Effector memory CD4-positive, alpha-beta T cell (primary cell): ENCODE measurements at places on chromosomes 6 and 20.

DNA sequence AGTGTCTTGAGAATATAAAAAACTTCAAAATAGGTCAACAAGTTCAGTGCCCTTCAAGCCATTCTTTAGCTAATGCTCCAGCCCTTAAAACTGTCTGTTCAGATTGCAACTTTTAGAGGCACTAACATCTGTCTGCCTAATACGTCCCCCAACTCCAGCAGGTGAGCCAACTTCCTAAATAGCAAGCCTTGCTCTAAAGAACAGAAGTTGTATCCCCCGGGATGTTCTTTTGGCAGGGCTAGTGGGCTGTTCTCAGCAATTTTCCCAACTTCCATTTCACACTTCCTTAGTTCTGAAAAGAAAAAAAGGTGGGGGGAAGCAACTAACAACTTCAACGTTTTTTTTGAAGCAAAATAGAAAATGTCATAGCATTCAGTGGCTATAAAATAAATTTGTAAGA lies 290.0 kb upstream of the PTCHD4 start:
- no peaks in the 10 kb centered on the region for H3K36me3 ChIP-seq
- no peak overlapping the region for H3K27ac ChIP-seq
- H3K4me1 ChIP-seq = no peaks in the 10 kb centered on the region

- no peak overlapping the region for H3K4me3 ChIP-seq
- DNase-seq = no peak
- H3K27ac ChIP-seq = no peak overlapping the region
- H3K36me3 ChIP-seq = no peaks in the 10 kb centered on the region
- no peaks in the 10 kb centered on the region for H3K27me3 ChIP-seq
Measured at GRCh38 chr6:72316675-72317380, 305.0 kb upstream of the KCNQ5 start.

DNA sequence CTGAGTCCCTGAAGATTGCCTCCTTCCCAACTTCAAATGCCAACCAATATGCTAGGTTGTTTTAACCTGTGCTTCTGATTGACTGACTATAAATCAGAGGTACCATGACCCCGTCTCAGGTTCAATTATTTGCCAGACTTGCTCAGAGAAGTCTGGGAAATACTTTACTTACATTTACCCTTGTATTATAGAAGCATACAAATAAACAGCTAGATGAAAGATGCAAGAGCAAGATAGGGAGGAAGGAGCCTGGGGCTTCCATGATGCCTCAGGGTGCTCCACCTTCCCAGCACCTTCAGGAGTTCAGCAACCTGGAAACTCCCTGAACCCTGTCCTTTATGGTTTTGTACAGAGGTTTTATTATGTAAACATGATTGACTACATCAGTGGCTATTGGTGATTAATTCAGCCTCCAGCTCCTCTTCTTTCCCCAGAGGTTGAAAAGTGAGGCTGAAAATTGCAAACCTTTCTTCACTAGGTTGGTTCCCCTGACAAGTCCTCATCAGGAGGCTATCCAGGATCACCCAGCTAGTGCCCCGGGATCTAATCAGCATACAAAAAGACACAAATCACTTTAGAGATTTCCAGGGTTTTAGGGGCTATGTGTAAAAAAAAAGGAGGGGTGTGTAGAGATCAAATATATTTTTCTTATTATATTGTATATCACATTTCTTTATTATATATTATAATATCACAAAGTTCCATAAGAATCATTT lies 547.7 kb downstream of the EPM2A start:
- H3K4me3 ChIP-seq = no peak overlapping the region
- H3K4me1 ChIP-seq = no peaks in the 10 kb centered on the region
- no peak overlapping the region for H3K27ac ChIP-seq
- DNase-seq = no peak
- H3K27me3 ChIP-seq = no peaks in the 10 kb centered on the region

GRCh38 chr6:52317211-52317610 lies 32.7 kb upstream of the MCM3 start:
- no peaks in the 10 kb centered on the region for H3K36me3 ChIP-seq
- H3K4me3 ChIP-seq = no peak overlapping the region
- no peak for DNase-seq
- no peaks in the 10 kb centered on the region for H3K4me1 ChIP-seq
- no peak overlapping the region for H3K27ac ChIP-seq

DNA sequence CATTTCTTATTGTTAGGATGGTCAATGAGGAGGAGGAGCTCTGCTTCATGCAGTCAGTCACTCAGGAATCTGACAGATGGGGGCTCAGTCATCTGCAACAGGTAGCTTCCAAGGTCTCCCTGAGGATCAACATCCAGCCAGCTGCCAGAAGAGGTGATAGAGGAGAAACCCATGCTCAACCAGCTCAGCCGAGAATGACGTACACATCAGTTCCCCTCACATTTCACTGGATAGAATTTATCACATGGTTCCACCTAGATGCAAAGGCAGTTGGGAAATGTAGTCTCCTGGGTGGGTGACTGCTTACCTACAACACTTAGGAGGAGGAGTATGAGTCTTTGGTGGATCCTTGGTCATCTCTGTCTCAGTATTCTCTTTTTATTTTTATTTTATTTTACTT lies 144.5 kb downstream of the CEBPB start:
- peaks cover 16% of the 10 kb centered on the region for H3K4me1 ChIP-seq
- H3K4me3 ChIP-seq = no peak overlapping the region
- no peak for DNase-seq
- H3K36me3 ChIP-seq = no peaks in the 10 kb centered on the region
- H3K27me3 ChIP-seq = no peaks in the 10 kb centered on the region

- H3K4me3 ChIP-seq = no peak overlapping the region
- H3K36me3 ChIP-seq = no peaks in the 10 kb centered on the region
- no peak for DNase-seq
- no peak overlapping the region for H3K27ac ChIP-seq
- no peaks in the 10 kb centered on the region for H3K27me3 ChIP-seq
Measured at GRCh38 chr6:118317581-118318563, 230.2 kb upstream of the PLN start.

DNA sequence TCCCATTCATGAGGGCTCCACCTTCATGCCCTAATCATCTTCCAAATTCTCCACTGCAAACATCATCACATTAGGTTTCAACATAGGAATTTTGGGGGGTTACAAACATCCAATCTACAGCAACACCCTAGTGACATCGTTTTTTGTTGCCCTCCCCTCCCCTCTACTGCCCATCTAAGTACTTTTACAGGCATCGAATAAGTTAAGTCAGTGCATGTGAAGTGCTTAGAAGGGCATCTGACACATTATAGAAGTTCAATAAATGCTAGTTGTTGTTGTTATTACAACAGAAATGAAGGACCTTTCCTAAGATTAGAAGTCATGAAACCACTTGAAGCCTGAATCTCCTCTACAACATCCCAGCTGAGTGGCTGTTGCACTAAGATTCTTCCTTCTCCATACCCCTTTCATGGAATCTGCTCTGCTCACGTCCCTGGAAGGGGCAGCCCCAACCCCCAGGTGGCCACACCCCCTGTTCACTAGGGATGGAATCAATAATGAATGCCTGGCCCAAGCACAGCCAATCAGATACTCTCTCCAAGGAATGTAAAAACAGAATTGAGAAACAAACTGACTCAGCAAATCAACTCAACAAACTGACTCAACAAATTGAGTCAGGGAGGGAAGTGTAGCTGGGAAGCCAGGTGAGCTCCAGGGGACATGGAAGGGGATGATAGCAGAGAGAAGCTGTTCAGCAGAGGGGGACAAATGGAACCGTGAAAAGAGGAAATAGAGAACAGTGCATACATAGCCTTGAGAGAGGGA lies 3.9 kb upstream of the LRP11 start:
- DNase-seq = no peak
- H3K27me3 ChIP-seq = no peaks in the 10 kb centered on the region
- H3K4me3 ChIP-seq = no peak overlapping the region

DNA sequence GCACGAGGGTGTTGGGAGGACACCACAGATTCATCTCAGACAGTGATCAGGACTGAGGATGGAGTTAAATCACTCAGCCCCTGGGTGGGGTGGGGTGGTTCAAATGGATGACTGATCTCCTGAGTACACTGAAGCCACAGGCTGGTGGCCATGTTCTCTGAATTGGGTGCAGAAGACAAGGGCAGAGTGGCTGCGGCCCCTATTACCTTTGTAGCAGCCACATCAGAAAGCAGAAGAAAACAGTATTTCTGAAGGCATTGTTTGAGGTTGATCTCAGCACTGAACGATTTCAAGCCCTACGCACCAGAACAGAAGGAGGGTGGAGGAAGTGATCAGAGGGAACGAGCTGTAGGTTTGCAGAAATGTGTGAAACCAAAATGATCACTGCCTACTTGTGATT lies 71.6 kb downstream of the SH3BGRL2 start:
- no peak overlapping the region for H3K27ac ChIP-seq
- DNase-seq = no peak
- H3K27me3 ChIP-seq = no peaks in the 10 kb centered on the region
- H3K36me3 ChIP-seq = no peaks in the 10 kb centered on the region
- no peak overlapping the region for H3K4me3 ChIP-seq

- H3K27me3 ChIP-seq = no peaks in the 10 kb centered on the region
- no peaks in the 10 kb centered on the region for H3K36me3 ChIP-seq
- H3K4me1 ChIP-seq = no peaks in the 10 kb centered on the region
- H3K4me3 ChIP-seq = no peak overlapping the region
Measured at GRCh38 chr20:64139199-64140060, 24.8 kb upstream of the MYT1 start.

DNA sequence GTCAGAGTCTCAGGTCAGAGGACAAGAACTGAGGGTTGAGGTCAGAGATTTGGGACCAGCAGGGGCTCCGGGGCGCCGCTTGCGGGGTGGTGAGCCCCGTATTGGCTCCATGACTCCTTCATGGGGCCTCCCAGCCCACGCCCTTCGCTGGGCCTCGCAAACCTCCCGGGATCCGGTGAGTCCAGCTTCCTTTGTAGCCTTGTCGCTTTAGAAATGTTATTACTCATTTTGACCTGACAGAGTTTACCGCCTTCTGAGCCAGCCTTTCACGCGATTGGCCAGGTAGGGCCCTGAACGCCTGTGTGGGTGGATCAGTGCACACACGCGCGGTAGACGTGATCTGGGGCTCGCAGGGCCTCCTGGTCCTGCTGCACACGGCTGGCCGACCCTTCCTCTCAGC lies 181.1 kb downstream of the ERMARD start:
- H3K4me1 ChIP-seq = no peaks in the 10 kb centered on the region
- no peaks in the 10 kb centered on the region for H3K36me3 ChIP-seq
- no peak overlapping the region for H3K27ac ChIP-seq
- H3K27me3 ChIP-seq = no peaks in the 10 kb centered on the region
- no peak overlapping the region for H3K4me3 ChIP-seq
- DNase-seq = no peak

GRCh38 chr6:129663531-129663930 lies 46.4 kb downstream of the ARHGAP18 start:
- no peaks in the 10 kb centered on the region for H3K4me1 ChIP-seq
- H3K27me3 ChIP-seq = no peaks in the 10 kb centered on the region
- no peak overlapping the region for H3K27ac ChIP-seq
- H3K4me3 ChIP-seq = no peak overlapping the region
- no peak for DNase-seq

GRCh38 chr6:115067690-115068447 lies 725.0 kb upstream of the HS3ST5 start:
- no peaks in the 10 kb centered on the region for H3K27me3 ChIP-seq
- no peak for DNase-seq
- no peaks in the 10 kb centered on the region for H3K4me1 ChIP-seq
- no peaks in the 10 kb centered on the region for H3K36me3 ChIP-seq
- H3K4me3 ChIP-seq = no peak overlapping the region

GRCh38 chr6:163255265-163255664 lies 159.3 kb upstream of the QKI start:
- peaks cover 2% of the 10 kb centered on the region for H3K27me3 ChIP-seq
- no peaks in the 10 kb centered on the region for H3K4me1 ChIP-seq
- no peak overlapping the region for H3K27ac ChIP-seq
- DNase-seq = no peak
- H3K4me3 ChIP-seq = no peak overlapping the region

GRCh38 chr6:116398316-116399010 lies 27.7 kb downstream of the DSE start:
- peaks cover 2% of the 10 kb centered on the region for H3K4me1 ChIP-seq
- H3K36me3 ChIP-seq = no peaks in the 10 kb centered on the region
- no peaks in the 10 kb centered on the region for H3K27me3 ChIP-seq
- no peak overlapping the region for H3K4me3 ChIP-seq

DNA sequence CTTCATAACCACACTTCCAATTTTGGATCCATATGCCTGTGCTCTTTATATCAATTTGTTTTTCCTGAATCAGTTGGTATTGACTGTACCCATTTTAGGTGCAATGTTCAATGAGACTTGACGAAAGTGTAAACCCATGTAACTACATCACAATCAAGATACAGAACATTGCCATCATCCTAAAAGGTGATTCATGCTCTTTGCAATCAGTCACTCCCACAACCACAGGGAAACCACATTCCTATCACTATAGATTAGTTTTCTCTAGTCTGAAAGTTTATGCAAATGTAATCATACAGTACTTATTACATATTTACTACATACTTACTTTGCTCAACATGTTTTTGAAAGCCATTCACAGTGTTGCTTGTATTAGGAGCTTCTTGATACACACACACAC lies 167.4 kb downstream of the ADGRG6 start:
- H3K4me3 ChIP-seq = no peak overlapping the region
- H3K27me3 ChIP-seq = no peaks in the 10 kb centered on the region
- H3K4me1 ChIP-seq = no peaks in the 10 kb centered on the region
- no peaks in the 10 kb centered on the region for H3K36me3 ChIP-seq
- H3K27ac ChIP-seq = no peak overlapping the region
- no peak for DNase-seq

GRCh38 chr6:34839666-34840352 lies 47.9 kb downstream of the BLTP3A start:
- H3K27me3 ChIP-seq = no peaks in the 10 kb centered on the region
- H3K27ac ChIP-seq = no peak overlapping the region
- peaks cover 16% of the 10 kb centered on the region for H3K36me3 ChIP-seq
- H3K4me3 ChIP-seq = no peak overlapping the region
- no peaks in the 10 kb centered on the region for H3K4me1 ChIP-seq

- no peak overlapping the region for H3K27ac ChIP-seq
- no peak for DNase-seq
- H3K4me1 ChIP-seq = no peaks in the 10 kb centered on the region
- H3K36me3 ChIP-seq = no peaks in the 10 kb centered on the region
- H3K27me3 ChIP-seq = no peaks in the 10 kb centered on the region
Measured at GRCh38 chr20:51333446-51333845, 209.1 kb downstream of the NFATC2 start.

GRCh38 chr6:114000069-114000468 lies 29.1 kb upstream of the HDAC2 start:
- H3K36me3 ChIP-seq = no peaks in the 10 kb centered on the region
- DNase-seq = no peak
- no peaks in the 10 kb centered on the region for H3K27me3 ChIP-seq
- no peak overlapping the region for H3K27ac ChIP-seq
